EL (cell line): ENCODE measurements at places on chromosomes 16 and 17.
A peak's percentile ranks its signal among the peaks of the same experiment; 100 is the strongest.

DNA sequence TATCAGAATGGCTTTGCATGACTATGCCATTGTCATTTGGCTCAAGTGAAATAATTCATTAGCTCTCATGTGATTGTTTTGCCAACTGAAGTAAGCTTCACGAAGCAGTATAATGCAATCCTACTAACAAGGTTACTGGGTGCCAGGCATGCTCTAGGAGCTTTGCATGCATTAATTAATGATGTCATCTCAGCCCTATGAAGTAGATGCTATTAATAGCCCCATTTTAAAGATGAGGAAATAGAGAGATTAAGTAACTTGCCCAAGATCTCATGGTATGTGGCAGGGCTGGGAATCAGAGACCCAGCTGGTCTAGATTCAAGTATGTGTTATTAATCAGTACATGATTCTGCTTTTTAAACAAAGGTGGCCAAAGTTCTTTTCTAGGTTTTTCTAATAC, 14.1 kb downstream of the KRT39 start:
- DNase-seq: peak; percentile 80

GRCh38 chr16:9976601-9977000, 205.6 kb downstream of the GRIN2A start:
- no peak for DNase-seq

DNA sequence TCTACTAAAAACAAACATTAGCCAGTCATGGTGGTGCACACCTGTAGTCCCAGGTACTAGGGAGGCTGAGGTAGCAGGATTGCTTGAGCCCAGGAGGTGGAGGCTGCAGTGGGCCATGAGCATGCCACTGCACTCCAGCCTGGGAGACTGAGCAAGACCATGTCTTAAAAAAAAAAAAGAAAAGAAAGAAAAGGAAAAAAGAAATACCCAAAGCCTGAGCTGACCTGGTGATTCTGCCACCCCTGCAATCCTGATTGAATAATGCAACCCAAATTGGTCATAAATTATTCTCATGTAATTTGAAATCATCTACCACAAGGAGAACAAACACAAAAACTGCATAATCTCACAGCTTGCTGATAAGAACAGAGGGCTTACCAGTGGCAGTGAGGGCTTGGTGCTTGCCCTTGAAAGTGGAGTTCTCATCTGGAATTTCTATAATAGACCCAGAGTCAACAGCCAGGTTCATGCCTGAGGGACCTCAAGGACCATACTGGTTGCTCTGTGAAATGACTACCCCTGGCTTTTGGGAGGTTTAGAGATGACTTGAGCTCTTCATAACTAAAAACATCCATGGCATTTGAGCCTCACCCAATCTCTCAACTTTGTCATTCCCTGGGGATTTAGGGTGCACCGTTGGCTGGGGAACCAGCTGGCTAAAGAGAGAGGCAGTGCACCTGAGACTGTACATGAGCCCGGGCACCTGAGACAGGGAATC, 35.4 kb upstream of the TMC5 start:
- DNase-seq: no peak

DNA sequence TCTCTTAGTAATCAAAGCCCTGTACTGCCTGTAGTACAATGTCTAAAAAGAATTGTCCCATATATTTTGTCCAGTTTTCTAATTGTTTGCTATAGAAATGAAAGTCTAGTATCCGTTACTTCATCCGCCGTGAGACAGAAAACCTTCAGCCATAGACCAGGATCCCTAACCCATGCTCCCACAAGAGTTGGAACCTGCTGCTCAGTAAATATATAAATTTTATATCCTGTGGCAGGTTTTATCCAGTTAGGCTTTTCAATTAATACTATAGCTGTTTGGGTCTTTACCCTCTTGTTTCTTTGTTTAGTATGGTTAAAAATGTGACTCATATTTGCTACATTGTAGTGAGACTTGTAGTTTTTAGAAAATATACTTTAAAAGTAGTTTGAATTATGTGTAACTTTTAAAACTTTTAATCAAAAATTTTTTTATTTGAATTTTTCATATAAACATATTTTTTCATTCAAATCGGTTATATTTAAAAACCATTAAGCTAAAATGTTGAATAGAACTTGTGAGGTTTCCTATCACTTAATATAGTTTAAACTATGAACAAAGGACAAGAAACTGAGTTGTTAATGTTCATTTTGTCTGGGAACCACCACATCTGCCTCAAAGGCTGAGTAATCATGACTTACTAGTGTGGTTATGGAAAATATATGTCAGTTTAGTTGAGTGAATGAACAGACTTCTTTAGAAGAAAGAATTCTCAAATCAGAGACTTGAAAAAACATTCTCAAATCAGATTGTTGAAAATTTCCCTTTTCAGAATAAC, 54.8 kb downstream of the VMP1 start:
- peak; percentile 66 for DNase-seq

- DNase-seq: no peak
These were observed 72.0 kb downstream of the KANSL1 start for GRCh38 chr17:46121165-46121764.

GRCh38 chr17:59296190-59296589, 35.3 kb upstream of the YPEL2 start:
- no peak for DNase-seq

DNA sequence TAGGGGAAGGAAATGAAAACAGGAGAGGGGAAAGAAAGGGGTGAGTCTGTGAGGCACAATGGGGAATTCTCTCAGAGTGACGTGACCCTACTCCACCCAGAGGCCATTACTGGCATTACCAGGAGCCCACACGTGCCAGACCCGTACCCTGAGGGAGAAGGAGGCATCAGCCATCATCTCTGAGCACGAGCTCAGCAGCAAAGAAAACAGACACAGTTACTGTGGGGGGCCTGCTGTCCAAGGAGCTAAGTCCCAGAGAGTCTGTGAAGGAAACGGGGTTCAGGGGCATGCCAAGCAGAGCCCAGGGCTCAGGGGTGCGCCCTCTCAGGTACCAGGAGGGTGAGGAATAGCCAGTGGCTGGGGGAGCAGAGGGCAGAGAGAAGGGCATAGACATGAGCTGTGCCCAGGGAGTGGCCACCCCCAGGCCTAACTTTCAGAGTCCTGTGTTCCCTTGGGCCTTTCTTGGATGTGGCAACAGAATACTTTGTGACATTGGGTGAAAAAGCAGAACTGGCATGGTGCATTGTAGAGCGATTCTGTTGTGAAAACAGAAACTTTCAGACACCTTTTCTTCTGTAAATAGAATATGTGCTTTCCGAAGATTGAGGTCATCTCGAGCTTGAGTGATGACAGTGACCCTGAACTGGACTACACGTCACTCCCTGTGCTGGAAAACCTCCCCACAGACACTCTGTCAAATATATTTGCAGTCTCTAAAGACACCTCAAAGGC, 11.3 kb downstream of the TAF1C start:
- DNase-seq: no peak

DNA sequence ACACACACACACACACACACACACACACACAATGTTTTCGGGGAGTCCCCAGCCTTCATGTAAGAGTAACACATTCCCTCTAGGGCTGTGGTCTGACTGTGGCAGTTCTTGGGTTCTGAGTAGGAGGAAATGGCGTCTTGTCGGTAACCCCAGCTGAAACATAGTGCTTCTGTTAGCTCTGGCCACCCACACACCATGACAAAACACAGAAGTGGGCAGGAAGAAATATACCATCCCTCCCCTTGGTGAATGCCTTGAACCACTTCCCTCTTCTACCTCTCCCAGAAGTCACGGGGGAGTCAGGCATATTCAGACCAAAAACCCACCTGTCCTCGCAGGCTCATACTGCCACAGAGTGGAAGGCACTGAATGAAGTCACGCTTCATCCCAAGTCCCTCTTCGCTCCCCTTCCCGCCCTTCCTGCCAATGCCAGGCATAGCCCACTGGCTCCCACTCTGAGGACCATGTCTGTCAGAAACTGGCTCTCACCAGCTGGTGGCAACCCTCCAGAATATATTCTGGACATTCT, 11.5 kb downstream of the SLC35B1 start:
- no peak for DNase-seq

GRCh38 chr16:57167953-57168352, 17.9 kb downstream of the PSME3IP1 start:
- DNase-seq: peak; percentile 58

GRCh38 chr16:1770328-1771187, 785 bp downstream of the NME3 start:
- peak; percentile 45 for DNase-seq

GRCh38 chr16:23288209-23288608, 13.9 kb upstream of the SCNN1B start:
- DNase-seq: no peak

DNA sequence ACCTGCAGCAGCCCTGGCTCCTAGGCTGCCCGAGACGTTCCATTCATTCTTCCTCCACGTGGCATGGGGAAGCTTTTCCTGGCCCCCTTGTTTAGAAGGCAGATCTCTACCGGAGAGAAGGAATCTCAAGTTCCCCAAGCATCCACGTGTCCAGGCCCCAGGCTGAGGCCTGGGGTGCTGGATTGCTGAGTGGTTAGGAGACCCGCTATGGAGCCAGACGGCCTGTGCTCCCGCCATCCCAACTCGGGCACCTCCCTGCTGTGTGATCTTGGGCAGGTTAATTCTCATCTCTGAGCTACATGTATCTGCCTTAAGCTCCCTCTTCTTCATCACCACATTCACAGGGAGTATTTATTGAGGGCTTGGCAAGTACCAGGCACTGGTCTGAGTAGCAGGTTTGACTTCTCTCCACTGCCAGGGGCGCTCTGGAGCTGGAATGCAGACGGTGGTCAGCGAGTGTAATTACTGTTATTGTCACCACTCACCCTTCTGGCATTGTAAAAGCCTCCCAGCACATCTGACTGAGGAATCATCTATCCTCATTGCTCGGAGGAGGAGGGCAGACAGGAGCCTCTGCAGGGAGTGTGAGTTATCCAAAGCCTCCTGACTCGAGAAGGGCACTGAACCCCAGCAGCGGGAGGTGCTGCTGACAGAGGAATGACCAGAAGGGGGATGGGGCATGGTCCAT, 1.1 kb upstream of the ADGRG1 start:
- DNase-seq: peak; percentile 94

- DNase-seq: no peak
These were observed 794 bp downstream of the TMEM235 start for GRCh38 chr17:78231991-78232858.

- DNase-seq: no peak
These were observed 12.1 kb upstream of the TMEM92 start for GRCh38 chr17:50262001-50262794.

- peak; percentile 95 for DNase-seq
These were observed 1.3 kb upstream of the PER1 start for GRCh38 chr17:8153525-8153956.
